ENCODE measurements at places on chromosomes 13 and 19.

GRCh38 chr19:2578391-2578890, 102.5 kb downstream of the GADD45B start:
- peak; percentile 49 for DNase-seq

DNA sequence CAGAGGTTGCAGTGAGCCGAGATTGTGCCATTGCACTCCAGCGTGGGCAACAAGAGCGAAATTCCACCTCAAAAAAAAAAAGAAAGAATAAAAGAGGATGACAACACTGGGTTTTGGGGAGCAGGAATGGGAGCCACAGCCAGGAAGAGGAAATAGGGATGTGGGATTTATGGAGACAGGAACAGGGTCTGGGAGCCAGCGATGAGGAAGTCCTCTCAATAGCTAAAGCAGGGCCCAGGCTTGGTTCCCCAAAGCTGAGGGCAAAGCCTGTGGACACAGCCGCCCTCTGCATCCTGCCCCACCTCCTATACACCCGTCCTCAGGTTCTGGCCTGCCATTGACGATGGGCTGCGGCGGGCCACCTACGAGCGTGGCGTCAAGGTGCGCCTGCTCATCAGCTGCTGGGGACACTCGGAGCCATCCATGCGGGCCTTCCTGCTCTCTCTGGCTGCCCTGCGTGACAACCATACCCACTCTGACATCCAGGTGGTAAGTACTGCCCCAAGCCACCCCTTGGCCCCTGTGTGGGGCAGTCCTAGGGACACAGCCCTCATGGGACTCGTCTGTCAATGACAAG, 13.6 kb downstream of the HIPK4 start:
- DNase-seq: no peak

DNA sequence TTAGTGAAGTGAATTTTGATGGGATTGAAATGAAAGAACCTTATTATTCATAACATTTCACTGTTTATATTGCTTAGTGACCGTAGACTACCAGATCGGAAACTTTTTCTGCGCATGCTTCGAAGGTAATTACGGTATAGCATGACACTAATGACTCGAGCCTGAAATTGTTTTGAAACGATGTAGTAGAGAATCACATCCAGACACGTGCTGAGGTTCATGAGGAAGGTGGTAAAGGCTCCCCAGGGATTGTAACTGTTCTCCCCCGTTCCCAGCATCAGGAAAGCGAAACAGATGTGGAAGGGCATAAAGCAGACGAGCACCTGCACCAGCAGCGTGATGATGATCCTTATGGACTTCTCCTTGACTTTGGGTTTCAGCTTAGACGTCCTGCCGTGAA, 3.3 kb downstream of the GPR18 start:
- no peak for DNase-seq

DNA sequence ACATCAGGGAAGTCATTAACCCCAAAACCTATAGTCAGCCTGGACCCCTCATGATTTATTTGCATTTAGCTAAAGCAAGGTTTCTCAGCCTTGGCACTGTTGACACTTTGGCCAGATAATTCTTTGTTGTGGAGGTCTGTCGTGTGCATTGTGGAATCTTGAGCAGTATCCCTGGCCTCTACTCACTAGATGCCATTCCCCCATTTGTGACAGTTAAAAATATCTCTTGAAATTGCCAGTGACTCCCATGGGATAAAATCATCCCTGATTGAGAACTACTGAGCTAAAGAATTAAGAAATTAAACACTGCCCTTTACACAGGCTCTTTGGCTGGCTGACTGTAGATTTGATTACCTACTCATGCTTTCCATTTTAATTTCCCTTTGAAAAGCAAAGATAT, 102.7 kb downstream of the LMO7 start:
- DNase-seq: no peak

GRCh38 chr13:51524829-51525566, 59.3 kb upstream of the WDFY2 start:
- no peak for DNase-seq

DNA sequence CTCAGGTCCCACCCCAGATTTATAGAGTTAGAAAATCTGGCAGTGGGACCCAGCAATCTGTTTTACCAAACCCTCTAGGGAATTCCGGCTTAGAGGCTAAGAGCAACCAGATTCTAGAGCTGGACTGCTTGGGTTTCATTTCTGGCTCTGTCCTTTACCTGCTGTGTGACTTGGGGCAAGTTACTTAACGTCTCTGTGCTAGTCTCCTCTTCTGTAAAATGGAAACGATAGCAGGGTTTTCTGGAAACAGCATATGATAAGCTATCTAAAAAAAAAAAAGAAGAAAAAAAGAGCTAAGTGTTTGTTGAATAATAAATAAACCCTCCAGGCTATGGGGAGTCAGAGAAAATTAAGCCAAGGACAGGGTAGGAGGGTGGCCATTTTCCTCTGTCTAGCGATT, 11.6 kb upstream of the CACNG7 start:
- DNase-seq: no peak

DNA sequence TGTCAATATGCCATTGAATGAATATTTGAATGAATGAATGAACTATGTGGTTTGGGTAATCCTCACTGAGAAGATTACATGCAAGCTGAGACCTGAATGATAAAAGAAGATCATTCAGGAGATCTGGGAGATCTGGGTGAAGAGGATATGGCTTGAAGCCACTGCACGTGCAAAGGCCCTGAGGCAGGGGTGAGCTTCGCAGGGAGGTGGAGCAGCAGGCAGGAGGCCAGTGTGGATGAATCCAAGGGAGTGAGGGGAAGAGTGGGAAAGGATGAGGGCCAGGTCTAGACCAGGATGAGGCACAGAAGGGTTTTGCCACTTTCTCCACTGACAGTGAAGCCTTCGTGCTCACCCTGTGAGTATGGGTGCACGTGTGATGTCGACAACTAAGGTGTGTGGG, 49.9 kb downstream of the ERICH4 start:
- no peak for DNase-seq

- no peak for DNase-seq
Measured at GRCh38 chr13:33352526-33352925, 67.0 kb upstream of the STARD13 start.
